AG04450 (cell line): ENCODE measurements at places on chromosomes 7 and 10.
A peak's percentile ranks its signal among the peaks of the same experiment; 100 is the strongest.

DNA sequence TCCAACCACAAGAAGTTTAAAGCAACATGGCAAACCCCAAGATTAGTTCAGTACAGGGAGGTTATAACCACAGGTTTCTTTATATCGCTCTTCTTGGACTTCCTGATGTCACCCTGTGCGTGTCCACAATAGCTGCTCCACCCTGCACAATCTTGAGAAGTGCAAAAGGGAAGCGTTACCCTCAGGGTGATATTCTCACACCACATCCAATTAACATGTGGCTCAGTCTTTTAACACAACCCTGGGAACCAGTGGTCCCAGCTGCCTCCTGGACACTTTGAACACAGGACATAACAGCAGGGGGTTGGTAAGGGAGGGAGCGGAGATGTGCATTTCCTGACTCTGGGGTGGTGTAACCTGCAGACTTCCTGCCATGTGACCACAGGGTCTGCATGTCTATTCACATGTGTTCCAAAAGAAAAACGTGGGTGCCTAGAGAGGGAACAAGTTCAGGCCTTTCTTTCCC, 64.6 kb downstream of the GSAP start:
- no peak for DNase-seq

GRCh38 chr7:116464375-116464774, 35.2 kb upstream of the CAV2 start:
- DNase-seq, result no peak

- no peak for DNase-seq
These were observed 75.3 kb downstream of the SVOPL start for GRCh38 chr7:138625849-138626230.

- DNase-seq, result peak; percentile 32
These were observed 33.0 kb downstream of the WIPF3 start for GRCh38 chr7:29839302-29839701.

DNA sequence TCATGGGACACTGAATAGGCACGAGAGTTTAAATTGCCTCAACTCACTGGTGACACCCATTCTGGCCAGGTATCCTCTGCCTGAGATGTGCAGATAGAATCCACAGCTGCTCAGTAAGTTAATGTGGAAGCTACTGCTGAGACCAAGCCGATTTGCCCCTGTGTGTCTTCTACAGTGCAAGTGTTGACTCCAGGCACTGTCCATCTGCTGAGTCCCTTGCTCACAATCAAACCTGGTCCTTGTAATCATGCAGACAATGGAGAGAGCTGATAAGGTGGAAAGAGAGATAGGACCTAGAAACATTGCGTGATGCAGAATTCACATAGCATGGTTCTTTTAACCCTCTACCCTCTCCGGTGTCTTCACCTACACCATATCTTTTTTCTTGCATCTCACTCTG, 101.4 kb downstream of the ITGB8 start:
- DNase-seq, result no peak

DNA sequence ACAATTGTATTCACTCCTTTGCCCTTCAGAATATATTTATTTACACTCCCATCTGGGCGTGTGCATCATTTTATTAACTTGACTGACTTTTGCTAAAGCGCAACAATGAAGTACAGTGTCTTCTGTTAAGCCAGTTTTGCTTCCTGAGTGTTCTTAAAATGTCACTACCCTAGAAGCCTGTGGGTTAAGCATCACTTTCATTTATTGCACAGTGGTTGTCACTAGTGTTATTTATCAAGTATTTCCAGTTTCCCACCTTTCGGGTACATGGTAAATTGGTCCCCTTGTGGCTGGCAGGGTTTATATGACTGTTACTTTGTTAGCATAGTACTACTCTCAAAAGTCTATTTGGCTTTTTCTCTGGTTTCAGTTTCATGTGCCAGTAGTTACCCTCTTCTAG, 3.3 kb downstream of the HILPDA start:
- DNase-seq, result no peak

DNA sequence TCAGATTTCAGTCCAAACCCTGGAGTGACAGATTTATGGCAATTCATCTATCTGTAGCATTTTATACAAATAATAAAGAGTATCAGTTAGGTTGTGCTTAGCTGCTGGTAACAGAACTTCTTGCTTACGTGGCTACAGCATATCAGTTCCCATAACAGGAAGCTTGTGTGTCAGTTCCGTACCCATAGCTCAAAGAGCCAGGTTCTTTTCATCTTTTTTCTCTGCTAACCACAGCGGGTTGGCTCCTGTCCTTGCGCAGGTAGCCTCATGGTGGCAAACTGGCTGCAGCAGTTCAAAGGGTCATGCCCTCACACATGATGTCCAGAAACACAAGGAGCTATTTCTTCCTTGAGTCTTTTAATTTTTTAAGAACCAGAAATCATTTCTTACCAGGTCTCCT, 1041.8 kb downstream of the GATA3 start:
- no peak for DNase-seq

- DNase-seq, result no peak
These were observed 83.6 kb downstream of the NRCAM start for GRCh38 chr7:108372618-108373017.

- no peak for DNase-seq
These were observed 14.0 kb upstream of the HGF start for GRCh38 chr7:81783818-81784217.

DNA sequence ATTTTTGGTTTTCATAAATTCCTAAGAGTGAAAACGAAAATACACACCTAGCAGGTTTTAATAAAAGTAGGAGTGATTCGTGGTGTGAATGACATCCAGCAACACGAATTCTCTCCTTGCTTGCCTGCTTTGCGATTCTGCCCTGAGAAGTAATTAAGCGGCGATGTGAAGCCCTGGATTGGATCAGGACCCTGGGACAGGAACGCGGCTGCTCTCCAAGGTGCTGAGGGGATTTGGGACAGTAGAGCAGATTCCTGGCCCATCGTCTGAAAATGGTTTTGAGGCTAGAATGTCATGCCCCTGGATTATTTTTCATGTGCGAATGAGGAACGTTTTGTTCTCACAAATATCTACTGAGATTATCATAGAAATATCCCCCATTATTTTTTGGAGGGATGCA, 7.8 kb downstream of the NPS start:
- no peak for DNase-seq

GRCh38 chr10:130545697-130546096, 409.5 kb downstream of the GLRX3 start:
- DNase-seq, result no peak

DNA sequence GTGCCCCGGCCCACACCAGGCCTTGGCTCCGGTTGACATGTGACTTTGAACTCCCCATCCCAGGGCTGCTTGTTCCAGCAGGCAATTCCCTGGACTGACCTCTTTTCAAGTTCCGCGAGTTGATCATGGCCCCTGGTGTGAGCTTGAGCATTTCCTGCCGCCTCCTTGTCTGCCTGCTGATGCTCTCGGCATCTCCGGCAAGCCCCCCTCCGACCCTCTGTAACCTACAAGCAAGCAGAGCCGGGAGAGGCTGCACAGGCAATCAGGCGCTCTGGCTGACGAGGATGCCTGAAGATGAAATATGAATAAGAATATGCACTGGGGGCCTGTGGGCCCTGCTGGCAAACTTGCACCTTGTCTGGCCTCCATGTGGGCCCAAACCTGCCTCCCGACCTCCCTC, 304.9 kb upstream of the MKI67 start:
- DNase-seq, result no peak

GRCh38 chr10:77501846-77502261, 135.8 kb downstream of the KCNMA1 start:
- no peak for DNase-seq

GRCh38 chr10:31102421-31102820, 70.8 kb upstream of the ZNF438 start:
- DNase-seq, result no peak

DNA sequence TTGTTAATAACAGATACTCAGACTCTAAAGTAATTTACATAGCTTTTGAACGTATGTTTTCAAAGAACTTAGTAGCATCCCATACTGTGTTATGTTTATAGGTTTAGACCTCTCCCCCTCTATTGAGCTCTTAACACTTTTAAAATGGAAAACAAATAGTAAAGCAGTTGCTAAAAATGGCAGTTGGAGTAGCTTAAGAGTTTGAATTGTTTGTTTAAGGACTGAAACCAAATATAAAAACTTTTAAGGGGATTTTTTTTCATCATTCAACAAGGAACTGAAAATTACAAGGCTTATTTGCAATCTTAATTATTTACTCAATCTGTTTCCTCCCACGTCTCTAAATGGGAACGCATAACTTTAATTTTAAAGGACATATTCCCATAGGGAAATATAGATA, 1.6 kb upstream of the SPAG6 start:
- DNase-seq, result no peak

DNA sequence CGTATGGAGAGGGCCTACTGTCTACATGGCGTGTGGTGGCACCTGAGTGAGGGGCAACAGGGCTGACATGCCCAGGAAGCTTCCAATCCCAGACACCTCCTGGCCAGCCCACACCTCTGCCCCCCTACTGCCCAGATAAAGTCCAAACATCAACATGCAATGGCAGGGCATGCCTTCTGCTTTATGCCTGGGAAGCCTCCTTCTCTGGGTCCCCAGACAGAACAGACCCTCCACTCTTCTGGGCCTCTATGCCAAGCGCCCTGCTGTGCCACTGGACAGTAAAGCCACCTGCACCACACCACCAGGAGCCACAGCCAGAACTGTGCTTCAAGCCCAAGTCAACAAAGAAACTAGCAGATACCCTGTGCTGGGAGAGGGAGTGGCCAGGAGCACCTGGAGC, 12.5 kb downstream of the TMEM72 start:
- DNase-seq, result no peak

GRCh38 chr7:102927312-102927933, 14.6 kb downstream of the LRRC17 start:
- DNase-seq, result no peak

- DNase-seq, result no peak
These were observed 17.7 kb downstream of the AIFM2 start for GRCh38 chr10:70114902-70115301.

DNA sequence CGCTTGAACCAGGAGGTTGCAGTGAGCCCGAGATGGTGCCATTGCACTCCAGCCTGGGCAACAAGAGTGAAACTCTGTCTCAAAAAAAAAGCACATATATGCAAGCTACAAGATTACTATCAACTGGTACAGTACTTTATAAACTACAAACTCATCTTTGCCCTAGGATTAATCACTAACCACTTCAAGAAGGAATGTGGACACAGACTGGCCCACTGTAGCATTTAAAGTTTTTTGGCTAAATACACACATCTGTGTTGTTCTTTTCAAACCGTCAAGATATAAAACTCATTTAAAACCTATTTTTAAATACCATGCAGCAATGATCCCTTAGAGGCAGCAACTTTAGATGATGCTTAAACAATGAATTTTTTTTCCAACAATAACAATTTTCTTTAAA, 205.4 kb downstream of the IMMP2L start:
- DNase-seq, result no peak

- no peak for DNase-seq
These were observed 2.8 kb downstream of the AKR1C4 start for GRCh38 chr10:5199398-5199797.

GRCh38 chr7:26735976-26736600, 128.3 kb downstream of the SKAP2 start:
- DNase-seq, result no peak

GRCh38 chr7:90613088-90613498, 17.0 kb downstream of the CDK14 start:
- no peak for DNase-seq

DNA sequence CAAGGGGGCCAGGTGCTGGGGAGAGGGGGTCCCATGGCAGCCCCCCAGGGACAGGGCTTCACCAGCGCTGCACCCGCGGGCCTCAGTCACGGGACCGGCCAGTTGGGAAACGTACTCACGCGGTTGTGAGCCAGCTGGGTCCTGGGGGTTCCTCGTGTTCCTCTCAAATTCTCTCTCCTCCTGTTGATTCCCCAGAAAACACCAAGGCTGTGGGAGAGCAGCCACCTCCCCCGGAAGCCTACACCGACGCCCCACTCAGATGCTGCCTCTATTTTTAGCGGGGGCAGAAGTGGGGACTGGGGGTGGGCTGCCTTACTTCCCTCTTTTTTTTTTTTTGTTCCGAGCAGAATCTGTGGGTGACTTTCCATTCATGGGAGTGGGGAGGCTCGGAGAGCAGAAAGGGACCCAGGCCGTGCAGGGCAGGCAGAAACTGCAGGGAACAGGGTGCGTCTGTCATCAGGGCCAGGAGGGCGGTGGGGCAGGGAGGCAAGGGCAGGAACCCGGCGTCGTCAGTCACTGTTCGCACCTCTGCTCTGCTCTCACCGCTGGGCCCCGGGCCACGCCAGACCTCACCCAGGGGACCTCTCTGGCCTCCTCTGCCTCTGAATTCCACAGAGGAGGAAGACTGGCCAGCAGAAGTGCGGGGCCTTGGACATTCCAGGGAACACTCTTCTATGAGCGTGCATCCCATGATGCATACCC, 63.1 kb downstream of the CARD11 start:
- no peak for DNase-seq

DNA sequence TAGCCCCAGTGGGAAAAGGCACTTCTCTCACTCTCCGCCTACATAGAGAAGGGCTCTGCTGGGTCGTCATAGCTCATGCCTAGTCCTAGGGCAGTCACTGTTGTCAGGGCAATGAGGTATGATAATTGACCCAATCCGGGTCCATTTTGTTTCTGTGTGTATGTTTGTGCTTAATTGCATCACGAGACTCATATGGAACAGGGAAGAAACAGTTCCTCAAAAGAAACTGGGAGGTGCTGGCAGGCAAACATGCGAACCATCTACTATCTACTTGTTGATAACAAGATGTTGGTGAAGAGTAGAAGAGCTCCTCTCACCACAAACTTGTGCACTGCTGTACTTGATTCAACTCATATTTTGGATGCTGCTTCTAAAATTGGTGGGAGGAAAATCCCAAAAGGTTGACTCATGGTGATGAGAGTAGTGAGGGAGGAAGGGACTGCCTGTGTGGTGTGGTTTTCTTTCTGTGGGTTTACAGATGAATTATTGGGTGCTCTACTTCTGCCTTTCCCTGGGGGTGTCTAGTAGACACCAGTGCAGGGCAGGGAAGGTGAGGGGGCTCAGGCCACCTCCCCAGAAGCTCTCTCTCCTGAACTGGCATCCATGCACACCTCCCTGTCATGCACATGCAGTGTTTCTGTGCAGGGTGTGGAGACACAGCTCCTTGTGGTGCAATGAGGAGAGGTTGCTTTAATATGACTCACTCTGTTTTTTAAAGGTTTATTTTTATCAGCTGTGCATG, 29.4 kb downstream of the LSMEM1 start:
- peak; percentile 30 for DNase-seq

- peak; percentile 29 for DNase-seq
These were observed 46.2 kb downstream of the AOC1 start for GRCh38 chr7:150898475-150899011.

DNA sequence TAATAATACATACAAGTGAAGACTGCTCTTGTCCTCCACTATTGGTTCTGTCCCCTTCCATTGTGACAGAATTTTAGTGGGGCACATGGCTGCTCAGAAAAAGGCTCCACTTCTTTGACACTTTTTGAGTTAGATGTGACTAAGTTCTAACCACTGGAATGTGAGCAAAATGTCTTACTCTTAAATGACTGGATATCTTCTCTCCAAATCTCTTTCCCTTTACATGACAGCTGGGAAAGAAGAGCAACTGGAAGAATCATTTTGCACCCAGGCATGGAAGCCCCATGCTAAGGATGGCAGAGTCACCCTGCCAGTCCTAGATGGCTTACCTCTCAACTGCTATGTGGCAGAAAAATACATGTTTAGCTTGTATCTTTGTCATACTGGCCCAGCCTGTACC, 97.7 kb downstream of the CACNA2D1 start:
- DNase-seq, result no peak
